ENCODE measurements at places on chromosomes 4 and X.
A peak's percentile ranks its signal among the peaks of the same experiment; 100 is the strongest.

DNA sequence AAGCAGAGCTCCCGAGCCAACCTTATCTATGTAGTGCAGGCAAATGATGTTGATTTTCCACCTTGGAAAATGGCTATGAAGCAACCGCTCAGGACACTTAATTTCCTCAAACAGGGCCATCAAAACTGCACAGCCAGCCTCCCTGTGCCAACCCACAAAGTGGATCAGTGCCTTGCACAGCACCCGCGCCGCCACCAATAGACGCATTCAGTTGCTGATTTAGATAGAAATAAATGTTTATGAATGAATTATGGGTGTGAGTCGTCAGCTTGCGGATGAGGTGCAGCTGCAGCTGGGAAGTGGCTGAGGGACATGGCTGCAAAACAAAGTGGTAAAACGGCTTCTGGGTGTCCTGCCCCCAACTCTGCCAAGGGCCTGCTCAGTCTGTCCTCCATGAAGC is 47.0 kb downstream of the SOD3 start:
- DNase-seq = no peak

- DNase-seq = no peak
These were observed 37.4 kb downstream of the SLC16A2 start for GRCh38 chrX:74458736-74459135.

DNA sequence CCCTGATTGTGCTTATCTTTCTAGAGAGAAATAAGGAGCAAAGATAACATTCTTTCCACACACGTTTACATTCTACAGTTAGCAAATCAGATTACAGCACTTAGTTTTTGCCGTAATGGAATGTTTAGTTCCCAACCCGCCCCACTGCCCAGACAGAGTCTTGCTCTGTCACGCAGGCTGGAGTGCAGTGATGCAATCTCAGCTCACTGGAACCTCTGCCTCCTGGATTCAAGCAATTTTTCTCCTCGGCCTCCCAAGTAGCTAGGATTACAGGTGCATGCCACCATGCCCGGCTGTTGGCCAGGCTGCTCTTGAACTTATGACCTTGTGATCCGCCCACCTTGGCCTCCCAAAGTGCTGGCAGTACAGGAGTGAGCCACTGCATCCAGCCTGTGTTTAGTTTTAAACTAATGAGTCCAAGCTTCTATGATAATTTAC is 8.4 kb upstream of the PRPS1 start:
- no peak for DNase-seq

DNA sequence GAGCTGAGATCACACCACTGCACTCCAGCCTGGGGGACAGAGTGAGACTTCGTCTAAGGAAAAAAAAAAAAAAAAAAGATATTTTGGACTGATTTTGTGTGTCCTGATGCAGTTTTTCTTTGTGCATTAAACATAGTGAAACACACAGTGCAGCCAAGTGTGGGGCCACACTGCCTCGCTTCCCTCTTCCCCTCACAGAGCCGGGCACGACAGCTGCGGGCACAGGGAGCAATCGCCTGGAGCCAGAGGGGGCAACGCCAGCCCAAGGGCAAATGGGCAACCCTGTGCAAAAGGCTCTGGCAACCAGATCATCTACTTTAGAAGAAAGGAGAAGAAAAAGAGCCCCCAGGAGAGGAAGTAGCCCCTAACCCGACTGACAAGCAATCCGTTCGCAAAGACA is 13.5 kb upstream of the CCNQ start:
- no peak for DNase-seq

GRCh38 chrX:110373310-110373709 is 14.7 kb downstream of the RTL9 start:
- DNase-seq = no peak

DNA sequence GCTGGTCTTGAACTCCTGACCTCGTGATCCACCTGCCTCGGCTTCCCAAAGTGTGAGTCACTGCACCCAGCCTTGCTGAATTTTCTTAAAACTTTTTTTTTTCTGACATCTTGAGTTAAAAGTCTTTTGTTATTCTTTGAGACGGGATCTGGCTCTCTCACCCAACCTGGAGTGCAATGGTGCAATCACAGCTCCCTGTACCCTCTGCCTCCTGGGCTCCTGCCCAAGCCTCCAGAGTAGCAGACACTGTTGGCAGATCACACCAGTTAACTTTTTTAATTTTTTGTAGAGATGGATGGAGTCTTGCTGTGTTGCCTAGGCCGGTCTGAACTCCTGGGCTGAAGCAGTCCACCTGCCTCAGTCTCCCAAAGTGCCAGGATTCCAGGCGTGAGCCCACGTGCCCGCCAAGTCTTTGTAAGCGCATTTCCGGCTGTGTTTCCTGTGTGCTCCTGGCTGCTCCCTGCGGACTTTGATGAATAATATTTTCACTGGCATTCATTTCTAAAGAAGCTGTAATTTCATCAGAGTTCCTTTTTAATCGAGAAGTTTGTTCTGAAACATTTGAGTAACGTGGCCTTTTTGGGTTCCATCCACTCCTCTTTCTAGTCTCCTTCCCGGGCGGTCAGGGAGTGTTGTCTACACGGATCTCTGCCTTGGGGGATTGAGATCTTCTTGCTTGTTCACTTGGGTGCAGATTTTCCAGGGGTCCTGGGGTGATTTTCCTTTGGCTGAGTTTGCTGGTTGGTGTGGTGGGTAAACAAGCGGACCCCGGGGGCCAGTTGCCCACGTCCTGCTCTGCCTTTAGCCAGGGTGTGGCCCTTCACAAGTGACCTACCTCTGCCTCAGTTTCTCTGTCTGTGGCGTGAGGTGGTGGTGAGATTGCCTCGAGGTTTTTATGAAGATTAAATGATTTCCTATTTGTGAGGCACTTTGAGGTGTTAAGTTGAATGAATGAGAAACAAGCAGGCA is 44.4 kb downstream of the PCGF3 start:
- DNase-seq = no peak

DNA sequence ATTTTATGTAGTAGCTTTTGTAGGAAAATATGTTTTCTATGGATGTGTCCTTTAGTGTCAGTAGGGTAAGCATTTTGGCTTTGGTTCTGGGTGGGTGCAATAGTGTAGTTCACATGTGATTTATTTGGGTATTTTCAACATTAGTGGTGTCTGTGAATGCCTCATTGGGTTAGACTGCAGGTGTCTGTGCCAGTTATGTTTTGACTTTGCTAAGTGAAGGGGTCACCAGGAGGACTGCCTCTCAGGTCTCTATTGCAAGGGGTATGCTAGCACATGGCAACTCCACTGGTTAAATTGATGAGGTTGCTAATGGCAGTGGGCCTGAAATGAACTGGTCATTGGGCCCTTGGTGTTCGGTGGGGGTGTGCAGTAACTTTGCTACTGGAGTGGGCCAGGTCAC is 467.1 kb downstream of the NAF1 start:
- no peak for DNase-seq

GRCh38 chr4:41750626-41751448 is 2.3 kb upstream of the PHOX2B start:
- DNase-seq = no peak

DNA sequence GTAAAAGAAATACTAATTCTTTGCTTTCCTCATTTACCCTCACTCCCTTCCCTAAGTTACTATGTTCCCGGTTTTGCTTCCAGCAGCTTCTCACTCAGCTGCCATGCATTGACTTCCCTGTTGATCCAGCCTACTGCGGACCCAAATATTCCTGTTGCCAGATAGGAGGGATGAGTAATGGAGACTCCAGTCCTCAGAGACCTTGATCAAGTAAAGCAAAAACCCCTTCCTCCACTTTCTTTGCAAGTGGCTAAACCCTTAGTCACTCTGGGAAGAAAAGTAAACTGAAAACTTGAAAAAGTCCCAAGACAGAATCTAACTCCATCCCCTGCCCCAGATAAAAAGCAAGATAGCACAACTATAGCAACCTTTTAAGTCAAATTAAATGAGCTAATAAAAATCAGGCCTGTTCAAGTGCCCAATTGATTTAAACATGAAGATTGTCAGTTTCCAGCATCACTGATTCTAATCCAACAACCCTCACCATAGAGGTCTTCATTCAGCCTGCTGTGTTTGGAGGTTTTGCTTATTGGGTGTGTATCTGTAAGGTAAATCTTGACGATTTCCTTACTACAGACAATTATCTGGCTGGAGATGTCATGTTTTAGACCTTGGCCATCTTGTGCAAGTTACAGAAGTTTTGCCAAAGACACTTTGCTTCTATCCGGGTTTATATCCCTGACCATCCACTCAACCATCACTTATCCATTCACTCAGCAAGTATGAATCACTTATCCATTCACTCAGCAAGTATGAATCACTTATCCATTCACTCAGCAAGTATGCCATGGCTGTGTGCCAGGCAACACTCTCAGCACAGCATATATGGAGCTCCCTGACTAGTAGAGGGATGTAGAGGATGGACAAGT is 17.6 kb downstream of the FGFBP1 start:
- no peak for DNase-seq

DNA sequence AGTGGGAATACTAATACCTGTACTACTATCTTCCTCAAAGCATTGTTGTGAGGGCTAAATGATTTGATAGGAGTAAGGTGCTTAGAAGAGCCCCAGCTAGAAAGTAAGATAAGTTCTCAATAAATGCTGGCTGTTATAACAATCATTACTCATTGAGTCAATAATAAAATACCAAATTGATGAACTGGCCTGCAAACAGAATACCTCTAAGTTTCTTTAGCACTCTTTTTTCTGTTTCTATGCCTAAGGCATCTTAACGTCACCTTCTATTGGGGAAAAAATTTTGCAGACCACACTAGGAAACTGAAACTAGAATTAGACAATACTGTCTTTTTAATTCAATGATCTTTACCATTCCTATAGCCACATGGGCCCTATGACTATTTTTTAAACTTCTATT is 1.2 kb downstream of the CLTRN start:
- DNase-seq = no peak

GRCh38 chr4:148747721-148748268 is 305.6 kb upstream of the NR3C2 start:
- no peak for DNase-seq

DNA sequence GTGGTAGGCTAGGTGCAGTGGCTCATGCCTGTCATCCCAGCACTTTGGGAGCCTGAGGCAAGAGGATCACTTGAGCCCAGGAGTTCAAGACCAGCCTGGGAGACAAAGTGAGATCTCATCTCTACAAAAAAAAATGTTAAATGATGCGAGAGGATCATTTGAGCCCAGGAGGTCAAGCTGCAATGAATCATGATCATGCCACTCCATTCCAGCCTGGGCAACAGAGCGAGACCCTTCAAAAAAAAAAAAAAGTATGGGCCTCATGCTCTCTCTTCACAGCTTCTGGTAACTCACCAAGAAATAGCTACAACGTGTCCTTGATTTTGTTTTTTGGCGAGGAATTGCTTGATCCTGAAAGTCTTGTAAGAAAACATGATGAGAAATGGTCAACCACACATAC is 1.3 kb downstream of the ACE2 start:
- no peak for DNase-seq

GRCh38 chr4:28879178-28879577 is 1841.0 kb upstream of the PCDH7 start:
- DNase-seq = no peak

GRCh38 chr4:76515975-76516843 is 81.2 kb downstream of the SHROOM3 start:
- DNase-seq = no peak

GRCh38 chrX:132883358-132883915 is 75.0 kb downstream of the HS6ST2 start:
- no peak for DNase-seq

DNA sequence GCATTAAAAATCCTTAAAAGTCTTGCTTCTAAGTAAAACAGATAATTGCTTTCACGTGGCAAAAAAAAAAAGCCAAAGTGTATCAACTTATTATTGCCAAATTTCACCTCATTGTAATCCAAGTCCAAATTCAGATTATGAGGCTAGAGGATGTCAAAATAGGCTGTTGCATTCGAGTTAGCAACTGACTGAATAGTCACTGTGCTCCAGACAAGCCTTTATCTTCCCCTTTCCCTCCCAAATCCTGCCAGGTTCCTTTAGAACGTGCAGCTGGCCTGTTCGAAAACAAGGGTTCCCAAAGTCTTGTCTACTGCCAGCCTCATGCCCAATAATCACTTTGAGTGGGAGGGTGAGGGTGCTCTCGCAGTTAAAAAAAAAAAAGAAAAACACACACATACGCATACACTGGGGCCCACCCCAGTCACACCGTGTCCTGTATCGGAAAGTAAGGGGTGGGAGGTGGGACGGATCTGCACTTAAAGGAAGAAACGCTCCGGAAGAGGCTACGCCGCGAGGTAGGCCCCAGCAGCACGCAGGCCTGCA is 603 bp downstream of the MAD2L1 start:
- peak; percentile 9 for DNase-seq

- no peak for DNase-seq
These were observed 36.2 kb downstream of the KDM5C start for GRCh38 chrX:53188763-53189162.

DNA sequence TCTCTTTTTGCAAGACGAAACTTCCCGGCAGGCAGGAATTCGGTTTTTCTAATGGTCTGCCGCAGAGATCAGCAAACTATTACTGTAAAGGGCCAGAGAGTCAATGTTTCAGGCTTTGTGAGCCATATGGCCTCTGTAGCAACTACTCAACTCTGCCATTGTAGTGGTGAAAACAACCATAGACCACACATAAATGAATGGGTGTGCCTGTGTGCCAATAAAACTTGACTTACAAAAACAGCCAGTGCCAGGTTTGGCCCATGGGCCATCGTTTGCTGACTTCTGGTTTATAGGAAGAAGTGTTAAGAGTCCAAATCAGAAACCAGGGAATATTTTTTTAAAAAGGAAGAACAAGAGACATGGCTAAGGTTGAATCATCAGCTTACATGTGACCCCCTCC is 163.0 kb downstream of the SH3KBP1 start:
- no peak for DNase-seq

GRCh38 chr4:52641854-52642563 is 17.1 kb downstream of the USP46 start:
- DNase-seq = no peak

DNA sequence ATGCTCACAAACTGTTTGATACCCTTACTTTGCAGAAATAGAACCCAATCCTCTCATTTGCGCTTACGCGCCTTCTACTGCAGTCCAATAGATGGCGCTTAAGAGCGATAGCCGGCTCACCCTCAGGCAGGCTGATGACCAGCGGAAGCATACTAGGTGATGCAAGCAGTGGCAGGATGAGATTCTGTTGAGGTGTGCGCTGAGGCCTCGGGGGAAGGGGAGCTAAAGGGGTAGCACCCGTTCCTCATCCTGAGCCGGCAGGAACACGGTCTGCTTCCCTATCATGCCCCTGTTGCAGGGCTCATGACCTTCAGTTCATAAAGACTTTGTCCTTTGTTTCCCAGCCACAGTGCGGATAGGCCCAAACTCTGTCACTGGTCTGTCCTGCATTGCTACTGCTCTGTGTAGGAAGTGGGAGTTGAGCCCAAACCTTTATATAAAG is 628.9 kb downstream of the TLL1 start:
- DNase-seq = no peak

- DNase-seq = no peak
These were observed 17.2 kb upstream of the SFRP2 start for GRCh38 chr4:153806073-153806472.
